AG09319 (cell line): ENCODE measurements at places on chromosomes 6 and 20.

DNA sequence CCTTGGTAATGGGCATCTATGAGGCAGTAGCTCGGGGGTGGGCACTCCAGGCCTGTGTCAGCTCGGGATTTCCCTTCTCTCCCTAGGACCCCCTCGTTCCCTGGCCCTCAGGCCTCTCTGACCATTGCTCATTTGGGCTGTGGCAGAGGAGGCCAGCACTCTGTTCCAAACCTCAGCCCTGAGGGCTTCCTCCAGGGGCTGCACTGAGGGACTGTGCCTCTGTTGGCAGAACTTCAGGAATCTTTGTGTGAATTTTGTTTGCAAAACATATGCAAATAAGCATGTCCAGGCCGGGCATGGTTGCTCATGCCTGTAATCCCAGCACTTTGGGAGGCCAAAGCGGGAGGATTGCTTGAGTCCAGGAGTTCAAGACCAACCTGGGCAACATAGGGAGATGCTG lies 11.0 kb downstream of the PACSIN1 start:
- no peak for DNase-seq

- DNase-seq: no peak
These were observed 77.8 kb downstream of the TRAM2 start for GRCh38 chr6:52499026-52499425.

- DNase-seq: no peak
These were observed 77.9 kb upstream of the TULP1 start for GRCh38 chr6:35590622-35591066.

- DNase-seq: no peak
These were observed 57.4 kb downstream of the CAP2 start for GRCh38 chr6:17450832-17451231.

GRCh38 chr20:38548356-38549083 lies 32.5 kb upstream of the ADIG start:
- DNase-seq: no peak

- DNase-seq: no peak
These were observed 1.2 kb downstream of the SAYSD1 start for GRCh38 chr6:39113788-39114187.
